Fibroblast of lung (primary cell): ENCODE measurements at places on chromosomes 16 and 17. TPM values are rescaled to one million over a fixed set of nuclear protein-coding genes. Genes with fewer than 3 reads are reported as not detected.

DNA sequence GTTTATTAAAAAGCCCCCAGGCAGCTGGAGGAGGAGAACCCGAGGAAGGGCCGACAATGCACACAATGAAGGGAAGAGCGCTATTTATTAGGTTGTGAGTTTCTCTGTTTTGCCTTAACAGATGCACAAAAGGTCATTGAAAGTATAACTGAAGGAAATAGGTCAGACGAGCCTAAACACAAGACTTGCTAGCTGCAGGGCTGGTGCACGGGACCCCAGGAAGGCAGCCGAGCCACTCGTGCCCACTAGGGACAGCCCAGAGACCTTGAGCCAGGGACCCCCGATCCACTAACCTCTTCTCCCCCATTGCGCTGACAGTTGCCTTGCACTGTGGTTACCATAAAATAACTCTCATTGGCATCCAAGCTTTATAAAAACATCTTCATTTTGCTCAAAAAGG is 11.3 kb downstream of the LITAFD start:
- no peak for DNase-seq

- DNase-seq, result no peak
Measured at GRCh38 chr16:22326369-22326652, 29.1 kb downstream of the POLR3E start.

DNA sequence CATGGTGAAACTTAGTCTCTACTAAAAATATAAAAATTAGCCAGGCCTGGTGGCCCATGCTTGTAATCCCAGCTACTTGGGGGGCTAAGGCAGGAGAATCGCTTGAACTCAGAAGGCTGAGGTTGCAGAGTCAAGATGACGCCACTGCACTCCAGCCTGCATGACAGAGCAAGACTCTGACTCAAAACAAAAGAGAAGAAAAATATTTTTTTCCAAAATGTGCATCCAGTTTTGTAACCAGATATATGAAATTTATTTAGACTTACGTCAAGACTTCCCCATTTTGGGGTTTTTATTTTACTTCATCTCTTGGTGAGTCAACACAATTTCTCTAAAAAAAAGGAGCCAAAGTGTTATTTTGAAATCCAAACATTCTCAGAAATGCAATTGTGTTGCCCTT is 5.5 kb upstream of the TM4SF5 start:
- DNase-seq, result no peak

- no peak for DNase-seq
Measured at GRCh38 chr17:17175917-17176316, 30.2 kb downstream of the PLD6 start.

DNA sequence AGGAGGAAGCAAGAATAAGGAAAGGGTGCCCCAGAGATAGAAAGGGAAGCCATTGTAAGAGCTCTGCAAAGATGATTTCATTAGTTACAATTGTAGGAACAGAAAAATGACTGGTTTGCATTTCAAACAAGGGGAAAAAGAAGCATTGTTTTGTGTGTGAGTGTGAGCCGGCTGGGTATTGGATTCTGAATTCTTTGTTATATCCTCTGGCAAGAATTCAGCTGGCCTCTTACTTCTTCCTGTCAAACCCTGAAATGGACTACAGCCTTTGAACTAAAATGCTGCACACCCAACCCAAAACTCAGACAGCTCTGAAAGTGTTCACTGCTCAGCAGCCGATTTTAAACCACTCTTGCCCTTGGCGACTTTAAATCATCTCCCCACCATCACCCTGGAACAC is 461.3 kb downstream of the PMP22 start:
- no peak for DNase-seq

GRCh38 chr16:22882981-22883380 is 69.0 kb downstream of the HS3ST2 start:
- no peak for DNase-seq

DNA sequence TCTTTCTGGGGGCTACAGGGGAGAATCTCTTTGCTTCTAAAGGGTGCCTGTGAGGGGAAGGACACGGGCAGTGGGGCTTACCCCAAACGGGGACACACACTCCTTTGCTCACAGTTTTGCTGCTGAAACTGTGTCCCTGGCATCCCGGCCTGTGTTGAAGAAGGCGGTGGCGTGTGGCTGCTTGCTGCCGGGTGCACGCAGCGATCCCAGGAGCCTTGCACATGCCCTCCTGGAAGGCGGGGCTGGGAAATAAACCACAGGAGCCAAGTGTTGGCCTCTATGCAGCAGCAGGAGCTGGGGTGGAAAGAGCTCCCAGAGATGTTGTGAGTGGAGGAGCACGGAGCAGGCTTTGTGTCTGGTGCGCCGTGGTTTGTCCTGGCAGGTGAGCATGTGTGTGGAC is 131.0 kb upstream of the CIBAR2 start:
- DNase-seq, result no peak

DNA sequence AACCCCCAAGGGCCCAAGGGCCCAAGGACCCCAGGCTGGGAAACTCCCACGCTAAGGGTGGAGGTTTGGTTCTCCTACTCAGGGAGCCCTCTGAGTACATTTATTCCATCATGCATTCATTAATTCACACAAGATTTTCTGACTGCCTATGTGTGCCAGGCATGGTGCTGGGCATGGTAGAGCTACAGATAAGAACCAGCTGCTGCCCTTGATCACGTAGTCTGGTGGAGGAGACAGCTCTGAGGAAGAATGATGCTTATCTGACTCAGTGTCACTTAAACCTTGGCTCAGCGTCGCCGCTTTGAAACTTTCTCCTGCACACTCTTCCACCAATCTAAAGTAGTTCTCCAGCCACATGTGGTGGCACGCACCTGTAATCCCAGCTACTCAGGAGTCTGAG is 3.6 kb upstream of the ARL4D start:
- no peak for DNase-seq

DNA sequence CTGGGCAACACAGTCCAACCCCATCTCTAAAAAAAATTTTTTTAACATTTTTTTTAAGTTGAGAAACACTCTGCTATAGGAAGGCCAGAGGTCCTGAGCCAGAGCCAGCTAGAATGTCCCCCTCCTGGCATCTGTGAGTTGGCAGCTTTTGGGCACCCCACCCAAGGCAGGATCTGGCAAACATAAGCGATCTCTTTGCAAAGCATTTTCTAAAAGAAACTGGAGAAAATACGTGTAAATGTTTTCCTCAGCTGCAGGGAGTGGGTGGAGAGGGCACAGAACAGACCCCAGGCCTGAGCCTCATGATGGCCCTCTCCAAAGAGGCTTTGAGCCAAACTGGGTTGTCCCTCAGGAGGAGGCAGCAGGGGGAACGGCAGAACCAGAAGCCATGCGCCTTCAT is 11.7 kb downstream of the CAVIN1 start:
- DNase-seq, result no peak

DNA sequence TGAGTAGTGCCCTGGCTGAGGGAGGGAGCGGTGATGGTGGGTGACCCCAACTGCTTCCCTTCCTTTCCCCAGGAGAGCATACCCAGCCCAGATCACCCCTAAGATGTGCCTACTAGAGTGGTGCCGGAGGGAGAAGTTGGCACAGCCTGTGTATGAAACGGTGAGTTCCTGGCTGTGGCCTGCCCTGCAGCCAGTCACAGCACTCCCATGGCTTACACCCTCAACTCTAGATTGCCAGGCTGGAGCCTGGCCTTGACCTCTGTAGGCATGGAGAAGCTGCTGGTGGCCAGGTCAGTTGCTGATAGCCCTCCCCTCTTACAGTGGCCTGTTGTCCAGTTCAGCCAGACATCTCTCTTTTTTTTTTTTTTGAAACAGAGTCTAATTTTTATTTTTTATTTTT is 8.6 kb upstream of the NFATC3 start:
- no peak for DNase-seq

DNA sequence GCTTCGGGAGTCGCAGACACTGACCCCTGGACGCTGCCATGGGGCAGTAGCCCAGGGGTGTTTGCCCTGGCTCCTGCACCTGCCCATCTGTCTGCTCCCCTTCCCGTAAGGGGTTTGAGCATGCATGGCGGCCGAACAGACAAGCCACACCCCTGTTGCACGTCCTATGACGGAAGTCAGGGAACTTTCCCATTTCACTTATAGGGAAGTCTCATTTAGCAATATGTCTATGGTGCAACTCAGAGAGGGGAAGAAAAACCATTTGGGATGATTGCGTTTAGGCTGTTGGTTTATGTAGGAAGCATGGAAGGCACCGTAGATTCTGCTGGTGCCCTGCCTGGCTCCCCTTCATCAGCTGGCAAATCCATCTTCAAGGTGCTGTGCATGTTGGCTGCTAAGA is 112.5 kb downstream of the HAPSTR1 start:
- DNase-seq, result no peak

The ADORA2B gene
- 10.5 and 17.2 TPM in 2 replicates for total RNA-seq

The PDILT gene
- total RNA-seq, result not detected in 2 replicates

The CCL1 gene
- not detected in 2 replicates for total RNA-seq

The GPR142 gene
- total RNA-seq, result not detected in 2 replicates
